Activated CD8-positive, alpha-beta memory T cell treated with anti-CD3 and anti-CD28 coated beads for 48 hours (primary cell): ENCODE measurements at places on chromosomes 12 and 14.

- no peak for DNase-seq
Observed at GRCh38 chr14:80764496-80764895, 177.0 kb downstream of the CEP128 start.

GRCh38 chr12:116104167-116104767 lies 173.2 kb downstream of the MED13L start:
- DNase-seq = no peak

- no peak for DNase-seq
Observed at GRCh38 chr14:77882636-77883035, 82.7 kb downstream of the ADCK1 start.

DNA sequence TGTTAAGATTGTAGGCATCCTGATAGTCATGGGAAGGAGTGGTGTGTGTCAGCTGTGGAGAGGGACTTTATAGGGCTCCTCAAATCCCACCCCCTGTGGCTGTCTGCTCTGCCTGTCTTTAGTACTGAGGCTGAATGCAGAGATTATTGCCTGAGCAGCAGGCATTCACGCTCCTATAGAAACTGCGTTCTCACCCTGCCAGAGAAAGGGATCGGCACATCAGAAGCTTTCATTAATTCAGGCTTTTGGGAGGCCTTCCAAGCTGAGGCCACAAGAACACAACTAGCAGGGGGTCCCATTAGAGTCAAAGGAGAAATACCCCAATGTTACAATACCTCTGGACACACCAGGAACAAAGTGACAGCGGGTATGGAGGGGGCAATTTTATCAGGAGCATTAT lies 12.6 kb downstream of the KCNK10 start:
- DNase-seq = no peak

DNA sequence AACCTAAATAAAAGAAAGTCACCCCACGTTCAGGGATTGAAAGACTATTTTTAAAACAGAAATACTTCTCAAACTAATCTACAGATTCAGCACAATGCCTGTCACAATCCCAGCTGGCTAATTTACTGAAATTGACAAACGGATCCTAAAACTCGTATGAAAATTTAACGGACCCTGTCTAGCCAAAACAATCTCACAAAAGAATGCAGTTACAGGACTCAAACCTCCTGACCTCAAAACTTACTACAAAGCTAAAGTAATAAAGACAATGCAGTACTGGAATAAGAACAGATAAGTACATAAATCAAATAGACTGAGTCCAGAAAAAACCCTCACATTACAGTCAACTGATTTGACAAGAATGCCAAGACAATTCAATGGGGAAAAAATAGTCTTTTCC lies 48.8 kb downstream of the IPO8 start:
- no peak for DNase-seq

- DNase-seq = no peak
Observed at GRCh38 chr12:101878243-101878821, 952 bp downstream of the DRAM1 start.

DNA sequence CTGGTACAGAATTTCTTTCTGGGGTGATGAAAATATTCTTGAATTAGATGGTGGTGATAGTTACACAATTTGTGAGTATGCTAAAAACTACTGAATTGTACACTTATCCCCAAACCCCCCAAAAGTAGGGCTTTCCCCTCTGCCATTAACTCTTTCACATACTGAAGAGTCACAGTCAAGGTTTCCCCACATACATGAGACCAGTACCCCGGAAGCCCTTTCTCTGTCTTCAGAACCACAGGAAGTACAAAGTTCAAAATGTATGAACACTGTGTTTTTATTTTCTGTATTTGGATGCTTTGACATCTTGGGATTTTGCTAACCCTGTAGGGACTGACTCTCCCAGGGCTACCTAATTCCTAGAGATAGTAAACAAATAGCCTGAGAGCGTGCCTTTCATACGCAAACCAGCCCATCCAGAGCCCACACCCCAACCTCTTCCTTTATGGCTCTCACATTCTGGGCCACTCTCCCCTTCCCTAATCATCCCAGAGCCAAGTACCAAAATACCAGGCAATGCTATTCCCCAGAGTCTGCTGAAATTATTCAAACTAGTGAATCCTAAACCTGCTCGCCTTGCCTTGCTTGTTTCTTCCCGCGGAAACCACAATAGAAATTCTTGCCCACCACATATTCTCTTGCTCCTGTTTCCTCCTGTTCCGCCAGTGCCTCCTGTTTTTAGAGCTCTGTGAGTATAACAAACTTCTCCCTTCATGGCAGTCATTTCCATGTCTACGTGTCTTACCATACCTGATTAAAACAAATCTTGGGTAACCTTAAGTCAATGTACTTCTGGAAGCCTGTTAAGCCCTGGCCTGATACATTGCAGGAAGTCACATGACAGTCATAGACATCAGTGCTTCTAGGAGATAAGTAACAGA lies 524.8 kb downstream of the FUT8 start:
- no peak for DNase-seq

DNA sequence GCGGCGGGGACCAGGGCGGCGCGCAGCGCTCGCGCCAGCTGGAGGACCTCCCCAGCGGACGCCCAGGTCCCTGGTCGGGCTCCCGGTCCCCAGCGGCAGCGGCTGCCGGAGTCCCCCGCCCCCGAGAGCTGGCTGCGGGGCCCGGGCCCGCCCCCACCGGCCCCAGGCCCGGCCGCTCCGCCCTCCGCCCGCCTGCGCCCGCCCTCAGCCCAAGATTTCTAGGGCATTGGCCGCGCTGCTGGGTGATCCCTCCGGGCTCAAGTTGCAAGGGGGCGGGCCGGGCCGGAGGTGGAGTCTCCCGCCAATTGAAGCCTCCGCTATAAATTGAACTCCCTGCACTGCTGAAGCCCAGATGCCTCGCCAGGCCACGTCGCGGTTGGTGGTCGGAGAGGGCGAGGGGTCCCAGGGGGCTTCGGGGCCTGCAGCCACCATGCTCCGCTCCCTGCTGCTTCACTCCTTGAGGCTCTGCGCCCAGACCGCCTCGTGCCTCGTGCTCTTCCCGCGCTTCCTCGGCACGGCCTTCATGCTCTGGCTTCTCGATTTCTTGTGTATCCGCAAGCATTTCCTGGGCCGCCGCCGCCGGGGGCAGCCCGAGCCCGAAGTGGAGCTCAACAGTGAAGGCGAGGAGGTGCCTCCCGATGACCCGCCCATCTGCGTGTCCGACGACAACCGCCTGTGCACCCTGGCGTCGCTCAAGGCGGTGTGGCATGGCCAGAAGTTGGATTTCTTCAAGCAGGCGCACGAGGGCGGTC lies at the start of gene DIO3:
TSS of gene DIO3 (plus strand) at position 351 of the 752 bp plus-strand sequence.
- no peak for DNase-seq

- no peak for DNase-seq
Observed at GRCh38 chr12:67721248-67721647, 72.7 kb downstream of the DYRK2 start.

DNA sequence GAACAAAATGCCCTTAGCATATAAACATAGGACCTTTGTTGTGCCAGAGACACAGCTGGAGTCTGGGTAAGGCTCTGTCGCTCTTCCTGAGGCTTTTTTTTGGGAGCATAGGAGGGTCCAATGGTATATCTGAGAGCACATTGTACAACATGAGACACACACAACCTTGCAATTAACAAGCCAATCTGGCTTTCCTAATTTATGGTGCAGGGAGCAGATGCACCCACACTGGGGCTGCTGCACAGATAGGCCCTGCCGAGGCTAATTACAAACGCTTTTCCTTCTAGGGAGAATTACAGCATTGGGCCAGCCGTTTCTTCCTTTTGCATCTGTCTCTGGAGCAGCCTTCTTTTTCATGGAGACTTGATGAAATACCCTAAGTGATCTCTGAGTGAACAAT lies 75.0 kb upstream of the OVCH1 start:
- DNase-seq = no peak

- no peak for DNase-seq
Observed at GRCh38 chr12:14239350-14239934, 126.0 kb upstream of the ATF7IP start.

- no peak for DNase-seq
Observed at GRCh38 chr12:27330846-27331245, 1.8 kb upstream of the BMAL2 start.

DNA sequence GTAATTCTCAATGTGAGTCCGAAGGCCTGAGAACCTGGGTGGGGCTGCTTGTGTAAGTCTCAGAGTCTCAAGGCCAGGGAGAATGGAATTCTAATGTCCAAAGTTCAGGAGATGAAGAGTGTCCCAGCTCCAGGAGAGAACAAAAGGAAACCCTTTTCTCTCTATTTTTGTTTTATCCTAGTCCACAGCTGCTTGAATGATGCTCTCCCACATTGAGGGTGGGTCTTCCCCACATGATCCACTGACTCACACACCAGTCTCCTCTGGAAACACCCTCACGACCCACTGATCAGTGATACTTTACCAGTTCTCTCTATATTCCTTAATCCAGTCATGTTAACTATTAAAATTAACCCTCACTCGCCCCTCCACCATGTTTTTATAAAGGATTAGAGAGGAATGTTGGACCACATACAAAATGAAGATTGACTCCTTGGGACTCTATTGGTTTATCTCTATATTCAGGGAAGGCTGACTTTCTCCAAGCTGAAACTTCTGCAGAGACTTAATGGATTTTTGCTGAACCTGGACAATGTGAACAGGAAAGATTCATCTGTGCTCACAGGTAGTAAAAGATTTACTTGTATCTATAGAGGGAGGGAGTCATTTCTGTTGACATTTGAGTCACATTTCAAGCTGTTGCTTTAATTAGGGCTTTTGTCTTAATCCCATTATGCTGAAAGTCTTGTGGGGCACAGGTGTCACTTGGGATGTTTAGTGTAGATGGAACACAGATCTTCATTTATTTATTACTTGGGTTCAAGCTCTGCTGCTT lies 1061.0 kb upstream of the TMEM132C start:
- DNase-seq = no peak

DNA sequence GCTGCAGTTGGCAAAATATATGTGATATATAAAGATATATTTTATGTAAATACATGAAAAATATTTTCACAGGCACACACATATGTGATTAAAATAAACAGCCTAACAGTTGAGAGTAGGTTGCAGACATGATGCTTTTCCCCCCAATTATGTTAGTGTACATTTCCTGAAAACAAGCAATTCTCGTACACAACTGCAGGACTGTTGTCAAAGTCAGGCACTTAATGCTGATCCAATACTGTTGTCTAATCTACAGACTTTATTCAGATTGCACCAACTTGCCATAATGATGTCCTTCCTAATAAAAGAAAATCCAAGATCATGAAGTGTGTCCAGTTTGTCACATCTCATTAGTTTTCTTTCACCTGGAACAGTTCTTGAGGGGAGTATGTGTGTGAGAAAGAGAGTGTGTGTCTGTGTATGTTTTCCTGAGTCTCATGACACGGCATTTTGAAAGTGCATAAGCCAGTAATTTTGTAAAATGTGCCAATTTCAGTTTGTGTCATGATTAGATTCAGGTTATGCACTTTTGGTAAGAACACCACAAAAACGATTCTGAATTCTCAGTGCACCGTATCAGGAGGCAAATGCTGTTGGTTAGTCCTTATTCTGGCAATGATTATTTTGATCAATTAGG lies 16.5 kb upstream of the SEL1L start:
- DNase-seq = no peak

DNA sequence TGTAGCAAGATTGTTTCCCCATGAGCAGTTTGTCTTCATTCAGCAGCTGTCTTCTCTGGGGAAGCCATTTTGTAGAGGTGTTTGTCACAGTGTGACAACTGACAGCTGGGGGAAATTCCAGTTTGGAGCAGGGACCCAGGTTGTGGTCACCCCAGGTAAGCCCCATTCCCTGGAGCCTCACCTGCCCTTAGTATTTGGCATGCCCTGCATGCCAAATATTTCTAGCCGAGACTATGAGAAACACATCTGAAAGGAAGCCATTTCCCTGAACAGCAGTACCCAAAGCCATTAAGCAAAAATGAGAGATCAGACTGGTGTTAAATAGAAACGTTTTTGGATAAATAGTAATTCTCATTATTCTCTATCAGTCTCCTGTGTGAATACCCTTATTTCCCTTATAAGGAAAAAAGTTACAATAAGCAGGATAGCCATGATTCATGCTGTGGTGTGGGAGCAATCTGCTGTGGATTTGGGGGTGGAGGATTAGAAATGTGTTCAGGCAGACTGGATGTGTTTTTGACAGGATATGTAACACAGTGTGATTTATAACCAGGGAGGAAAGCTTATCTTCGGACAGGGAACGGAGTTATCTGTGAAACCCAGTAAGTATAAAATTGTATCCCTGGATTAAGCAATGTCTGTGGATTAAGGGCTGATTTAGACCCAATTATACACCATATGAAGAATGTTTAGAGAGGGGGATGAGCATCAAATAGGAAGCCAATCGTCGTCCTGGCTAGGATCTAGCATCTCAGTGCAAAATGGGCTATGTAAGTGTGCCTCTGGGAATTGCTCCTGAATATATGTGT lies 68.9 kb downstream of the DAD1 start:
- no peak for DNase-seq

DNA sequence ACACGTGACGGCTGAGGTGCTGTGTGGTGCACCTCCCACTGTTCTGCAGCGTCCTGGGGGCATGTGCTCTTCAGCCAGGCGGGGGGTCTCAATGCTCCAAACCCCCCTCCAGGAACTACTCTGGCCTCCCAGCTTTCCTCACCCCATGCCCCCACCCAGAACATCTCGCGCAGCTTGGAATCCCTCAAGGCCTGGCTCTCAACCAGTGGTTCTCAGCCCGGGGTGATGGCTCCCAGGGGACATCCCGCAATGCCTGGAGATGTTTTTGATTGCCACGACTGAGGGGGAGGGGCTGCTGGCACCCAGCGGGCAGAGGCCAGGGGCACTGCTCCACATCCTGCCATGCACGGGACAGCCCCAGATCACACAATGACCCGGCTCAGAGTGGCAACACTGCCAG lies 78.9 kb upstream of the DICER1 start:
- no peak for DNase-seq

GRCh38 chr14:58138031-58138713 lies 13.8 kb downstream of the ARMH4 start:
- DNase-seq = no peak

DNA sequence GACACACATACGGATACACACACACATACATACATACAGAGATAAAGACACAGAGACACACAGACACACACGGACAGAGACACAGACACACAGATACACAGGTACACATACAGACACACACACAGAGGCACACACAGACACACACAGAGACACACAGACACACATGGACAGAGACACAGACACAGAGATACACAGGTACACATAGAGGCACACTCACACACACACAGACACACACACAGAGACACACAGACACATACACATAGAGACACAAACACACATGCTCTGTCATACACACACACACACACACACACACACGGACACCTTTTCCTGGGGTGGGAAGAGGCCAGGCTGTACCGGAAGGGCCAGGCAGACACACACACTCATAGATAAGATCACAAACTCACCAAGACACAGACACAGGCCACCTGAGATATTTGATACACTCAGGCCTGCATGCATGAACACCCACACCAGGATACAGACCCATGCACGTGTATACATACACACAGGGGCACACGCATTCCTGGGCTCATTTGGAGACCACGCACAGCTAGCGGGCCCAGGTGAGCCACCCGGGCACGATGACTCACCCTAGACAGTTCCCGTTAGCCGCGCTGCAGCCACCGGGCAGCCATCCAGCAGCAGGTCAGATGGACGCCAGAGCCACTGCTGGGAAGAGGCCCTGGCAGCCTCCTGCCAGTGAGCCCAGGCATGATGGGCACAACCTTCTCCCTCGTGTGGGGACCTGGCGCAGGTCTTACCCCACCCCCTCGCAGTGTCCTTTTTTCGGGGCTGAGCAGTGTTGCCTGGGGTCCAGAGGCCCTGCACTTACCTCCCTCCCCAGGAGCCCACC lies 1.8 kb upstream of the AHNAK2 start:
- no peak for DNase-seq

GRCh38 chr12:94374124-94374523 lies 85.5 kb downstream of the CEP83 start:
- no peak for DNase-seq
